ENCODE measurements at places on chromosomes 2 and 18. TPM values are rescaled to one million over a fixed set of nuclear protein-coding genes. Genes with fewer than 3 reads are reported as not detected.

IL1R2 gene
- total RNA-seq: 0.52 TPM

KCNJ13 gene
- not detected for total RNA-seq

CYRIA gene
- 0.44 TPM for total RNA-seq

DNA sequence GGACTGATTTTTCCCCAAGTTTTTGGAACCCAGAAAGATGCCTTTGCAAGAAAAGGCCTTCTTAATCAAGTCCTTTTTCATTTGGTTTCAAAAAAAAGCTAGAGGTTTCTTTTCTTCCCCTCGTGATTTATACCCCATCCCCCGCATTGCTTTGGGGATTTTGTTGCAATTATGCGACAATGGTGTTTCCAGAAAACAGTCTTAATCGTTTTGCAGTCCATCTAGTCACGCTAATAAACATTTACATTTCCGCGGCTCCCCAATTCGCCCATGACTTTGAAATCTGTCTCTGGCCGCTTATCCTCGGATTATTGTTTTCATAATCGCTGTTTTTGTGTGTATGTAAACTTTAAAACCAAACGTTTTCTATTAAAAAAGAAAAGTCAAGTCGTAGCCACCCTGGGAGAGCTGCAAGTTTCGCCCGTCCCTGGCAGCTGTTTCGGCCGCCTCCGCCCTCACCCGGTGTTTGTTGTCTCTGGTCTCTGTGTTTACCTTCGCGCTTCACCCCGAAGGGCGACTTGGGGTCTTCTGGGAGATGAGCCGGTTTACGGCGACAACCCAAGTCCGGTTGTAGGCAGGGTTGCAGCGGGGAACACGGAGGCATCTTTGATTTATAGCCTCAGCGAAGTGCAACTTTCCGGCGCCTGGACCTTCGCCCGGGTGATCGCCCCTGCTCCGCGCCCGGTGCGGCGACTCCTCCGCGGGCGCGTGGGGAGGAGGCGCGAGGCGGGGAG is 667 bp downstream of the SP9 start:
- peaks cover 24% of the 10 kb centered on the region for H3K4me1 ChIP-seq
- no peaks in the 10 kb centered on the region for H3K36me3 ChIP-seq
- DNase-seq: no peak
- no peak overlapping the region for H3K4me3 ChIP-seq
- no peak overlapping the region for H3K27ac ChIP-seq

DNA sequence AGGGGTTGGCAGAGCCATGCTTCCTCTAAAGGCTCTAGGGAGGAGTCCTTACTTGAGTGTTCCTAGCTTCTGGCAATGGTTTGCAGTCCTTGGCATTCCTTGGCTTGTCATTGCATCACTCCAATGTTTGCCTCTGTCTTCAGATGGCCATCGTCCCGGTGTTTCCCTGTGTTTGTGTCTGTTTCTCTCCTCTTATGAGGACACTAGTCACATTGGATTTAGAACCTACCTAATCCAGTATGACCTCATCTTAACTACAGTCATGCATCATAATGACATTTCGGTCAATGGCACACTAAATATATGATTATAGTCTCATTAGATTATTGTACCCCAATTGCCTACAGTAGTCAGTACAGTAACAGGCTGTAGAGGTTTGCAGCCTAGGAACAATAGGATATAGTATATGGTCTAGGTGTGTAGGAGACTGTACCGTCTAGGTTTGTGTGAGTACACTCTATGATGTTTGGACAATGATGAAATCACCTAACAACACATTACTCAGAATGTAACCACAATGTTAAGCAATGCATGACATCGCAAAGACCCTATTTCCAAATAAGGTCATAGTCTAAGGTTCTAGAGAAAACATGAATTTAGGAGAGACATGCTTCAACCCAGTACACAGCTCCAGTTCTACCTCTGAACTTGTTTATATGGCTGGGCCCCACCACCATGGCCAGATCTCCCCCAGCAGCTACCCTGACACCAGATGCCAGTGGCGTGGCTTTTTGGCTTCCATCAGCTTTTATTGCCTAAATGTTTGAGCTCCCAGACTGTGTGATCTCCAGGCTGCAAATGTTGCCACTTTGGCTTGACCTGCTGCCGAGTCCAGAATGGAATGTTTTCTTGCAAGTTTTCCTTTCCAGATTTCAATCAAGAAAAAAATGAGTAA is 22.1 kb downstream of the SRD5A2 start:
- peaks cover 3% of the 10 kb centered on the region for H3K27me3 ChIP-seq
- H3K4me1 ChIP-seq: no peaks in the 10 kb centered on the region
- no peaks in the 10 kb centered on the region for H3K36me3 ChIP-seq
- H3K27ac ChIP-seq: no peak overlapping the region
- H3K4me3 ChIP-seq: no peak overlapping the region
- DNase-seq: no peak

GRCh38 chr2:191746346-191747169 is 68.6 kb downstream of the NABP1 start:
- no peaks in the 10 kb centered on the region for H3K27me3 ChIP-seq
- no peak for DNase-seq
- no peaks in the 10 kb centered on the region for H3K36me3 ChIP-seq
- no peak overlapping the region for H3K4me3 ChIP-seq

GRCh38 chr2:39615675-39616074 is 50.0 kb upstream of the TMEM178A start:
- no peak overlapping the region for H3K27ac ChIP-seq
- no peak for DNase-seq
- no peaks in the 10 kb centered on the region for H3K36me3 ChIP-seq
- no peaks in the 10 kb centered on the region for H3K4me1 ChIP-seq
- no peak overlapping the region for H3K4me3 ChIP-seq
- H3K27me3 ChIP-seq: 0 out of 2 replicates have a peak, but pooled peaks cover 20% of the 10 kb centered on the region

DNA sequence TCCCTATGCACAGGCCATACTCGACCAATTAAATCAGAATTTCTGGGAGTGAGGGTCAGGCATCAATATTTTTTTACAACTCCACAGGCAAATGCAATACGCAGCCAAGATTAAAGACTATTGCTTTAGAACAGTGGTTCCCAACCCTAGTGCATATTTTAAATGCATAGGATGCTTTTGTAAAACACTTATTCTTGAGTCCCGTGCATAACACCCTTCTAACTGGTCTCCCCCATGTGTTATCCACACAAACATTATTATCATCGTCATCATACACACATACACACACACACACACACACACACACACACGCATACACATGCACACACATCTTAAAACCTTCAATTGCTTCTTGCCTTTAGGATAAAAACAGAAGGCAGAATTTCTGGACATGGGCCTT is 145.0 kb upstream of the PELI1 start:
- H3K27me3 ChIP-seq: peaks cover 22% of the 10 kb centered on the region
- no peak overlapping the region for H3K4me3 ChIP-seq
- DNase-seq: no peak
- peaks cover 4% of the 10 kb centered on the region for H3K4me1 ChIP-seq
- no peaks in the 10 kb centered on the region for H3K36me3 ChIP-seq

- no peak for DNase-seq
- peaks cover 4% of the 10 kb centered on the region for H3K27me3 ChIP-seq
- no peaks in the 10 kb centered on the region for H3K36me3 ChIP-seq
- H3K27ac ChIP-seq: no peak overlapping the region
Observed at GRCh38 chr2:230893841-230894781, 29.4 kb downstream of the ITM2C start.

GRCh38 chr2:29113027-29113686 is 2.1 kb upstream of the CLIP4 start:
- H3K27me3 ChIP-seq: no peaks in the 10 kb centered on the region
- peaks cover 70% of the 10 kb centered on the region for H3K4me1 ChIP-seq
- no peak overlapping the region for H3K27ac ChIP-seq
- no peak overlapping the region for H3K4me3 ChIP-seq
- no peaks in the 10 kb centered on the region for H3K36me3 ChIP-seq
- peak; percentile 51 for DNase-seq

DNA sequence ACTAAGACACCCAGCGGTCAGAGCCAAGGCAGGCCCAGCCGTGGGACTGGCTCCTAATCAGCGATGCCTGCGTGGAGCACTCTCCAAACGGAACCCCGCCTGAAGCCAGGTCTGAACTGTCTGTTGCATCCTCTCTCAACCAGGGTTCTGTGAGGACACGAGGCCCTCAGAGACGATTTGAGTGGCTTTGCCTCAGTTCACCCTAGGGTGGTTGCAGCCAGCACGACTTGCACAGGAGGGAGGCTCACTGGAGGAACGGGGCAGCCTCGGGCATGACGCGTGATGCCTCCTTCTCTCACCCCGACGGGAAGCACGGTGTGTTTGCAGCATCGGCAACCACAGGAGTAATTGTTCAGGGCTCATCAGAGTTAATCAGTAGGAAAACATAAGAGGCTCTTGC is 336.4 kb downstream of the EIPR1 start:
- no peaks in the 10 kb centered on the region for H3K27me3 ChIP-seq
- H3K36me3 ChIP-seq: no peaks in the 10 kb centered on the region
- no peaks in the 10 kb centered on the region for H3K4me1 ChIP-seq
